CD4-positive, alpha-beta T cell treated with Interleukin-2 at 100 ng/mL for 4 hours (primary cell): ENCODE measurements at places on chromosomes 1 and 21.

- DNase-seq = no peak
Observed at GRCh38 chr1:93680076-93680419, 1.6 kb downstream of the BCAR3 start.

DNA sequence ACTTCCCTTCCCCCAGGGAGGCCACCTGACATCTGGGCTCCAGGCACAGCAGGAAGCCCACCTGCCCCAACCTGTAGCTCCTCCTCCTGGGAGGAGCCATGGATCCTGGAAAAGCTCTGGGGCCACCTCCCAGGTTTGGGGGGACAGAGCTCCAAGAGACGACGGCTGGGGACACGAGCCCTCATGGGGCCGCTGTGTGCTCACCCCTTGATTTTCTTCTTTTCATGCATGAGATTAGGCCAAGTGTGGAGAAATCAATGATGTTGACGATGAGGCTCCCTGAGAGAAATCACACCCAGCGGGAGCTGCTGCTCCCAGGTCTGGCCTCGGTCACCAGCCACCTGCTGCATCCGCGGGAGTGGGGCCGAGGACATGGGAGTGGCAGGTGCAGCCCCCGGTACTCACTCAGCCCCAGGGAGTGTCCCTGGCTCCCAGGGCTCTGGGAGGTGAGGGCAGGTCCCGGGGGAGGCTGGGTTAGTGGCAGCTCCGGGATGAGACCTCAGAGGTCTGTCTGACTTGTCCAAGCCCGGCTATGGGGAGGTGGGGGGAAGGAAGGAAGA is 8.7 kb downstream of the TNFRSF14 start:
- no peak for DNase-seq

- no peak for DNase-seq
Observed at GRCh38 chr1:153058826-153059784, 1.8 kb upstream of the SPRR2A start.

DNA sequence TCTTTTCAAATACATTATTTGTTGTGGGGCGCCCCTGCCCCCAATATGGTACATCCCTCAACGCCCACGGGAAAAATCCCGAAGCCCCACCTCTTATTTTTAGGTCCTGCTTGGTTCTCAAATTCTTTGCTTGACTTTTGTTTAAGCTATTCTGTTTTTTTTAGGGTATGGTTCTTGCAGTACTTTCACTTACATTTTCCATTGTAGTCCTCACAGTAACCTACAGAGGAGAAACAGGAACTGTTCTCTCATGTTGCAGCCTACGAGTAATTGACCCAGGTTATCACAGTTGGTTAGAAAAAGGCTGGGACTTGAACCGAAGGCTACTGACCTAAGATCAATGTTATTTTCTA is 697 bp upstream of the C21orf91 start:
- DNase-seq = no peak

DNA sequence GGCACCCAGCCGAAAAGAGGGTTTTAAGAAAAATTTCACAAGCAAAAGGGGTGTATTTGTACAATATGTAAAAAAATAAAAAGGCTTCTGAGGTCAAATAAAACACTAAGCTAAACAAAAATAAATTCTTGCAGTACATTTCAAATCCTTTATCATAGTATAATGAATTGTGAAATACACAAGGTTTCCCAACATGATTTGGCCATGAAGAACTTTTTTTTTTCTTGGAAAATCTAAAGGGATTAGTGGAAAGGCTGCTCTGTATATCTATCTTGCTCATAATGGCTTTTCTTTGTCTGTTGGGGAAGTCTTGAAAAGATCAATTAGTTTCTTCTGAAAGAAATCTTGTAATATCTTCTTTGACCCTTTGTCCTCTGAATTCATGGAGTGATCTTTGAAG is 593.4 kb downstream of the PLPP3 start:
- no peak for DNase-seq
